NCI-H526 treated with DMSO at 0.1 percent for 48 hours (cell line): ENCODE measurements at places on chromosomes 1 and 21.

- DNase-seq: no peak
Observed at GRCh38 chr1:227900571-227901051, 47.1 kb downstream of the WNT9A start.

DNA sequence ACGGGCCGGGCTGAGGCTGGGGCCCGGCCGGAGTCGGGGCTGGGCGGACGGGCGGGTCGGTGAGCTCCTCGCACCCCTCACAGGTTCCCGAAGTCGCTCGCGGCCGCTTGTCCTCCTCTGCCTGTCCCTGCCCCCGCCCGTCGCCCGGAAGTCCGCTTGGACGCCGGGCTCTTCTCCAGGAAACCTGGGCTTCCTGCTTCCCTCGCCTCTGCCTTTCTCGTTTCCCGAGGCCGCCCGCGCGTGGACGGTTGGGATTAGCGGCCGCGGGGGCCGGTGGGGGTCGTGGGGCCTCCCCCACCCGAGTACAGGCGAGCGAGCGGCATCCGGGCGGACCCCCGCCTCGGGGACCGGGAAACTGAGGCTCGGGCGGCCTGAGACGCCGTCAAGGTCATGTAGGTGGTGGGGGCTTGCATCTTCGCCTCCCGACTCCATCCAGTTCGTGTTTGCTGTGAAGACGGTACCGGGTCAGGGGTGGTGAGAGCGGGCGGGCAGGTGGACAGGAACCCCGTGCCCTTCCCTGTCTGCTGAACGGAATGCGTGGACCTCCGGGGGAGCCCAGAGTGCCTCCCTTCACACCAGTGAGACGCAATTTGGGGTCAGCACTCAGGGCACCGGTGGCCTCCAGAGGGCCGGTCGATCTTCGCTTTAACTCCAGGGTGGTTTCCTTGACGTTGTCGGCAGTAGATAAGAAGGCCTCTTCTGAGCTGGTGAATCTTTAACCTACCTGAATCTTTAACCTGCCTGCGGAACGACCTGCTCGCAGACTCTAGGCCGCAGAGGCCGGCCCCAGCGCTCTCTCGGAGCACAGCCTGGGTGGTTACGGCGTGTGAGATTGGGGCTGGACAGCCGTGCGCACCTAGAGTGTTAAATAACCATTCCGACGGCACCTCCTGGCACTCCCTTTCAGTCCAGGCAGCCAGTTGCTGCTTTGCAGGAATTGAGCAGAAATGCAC, 686 bp downstream of the ARF1 start:
- DNase-seq: no peak

DNA sequence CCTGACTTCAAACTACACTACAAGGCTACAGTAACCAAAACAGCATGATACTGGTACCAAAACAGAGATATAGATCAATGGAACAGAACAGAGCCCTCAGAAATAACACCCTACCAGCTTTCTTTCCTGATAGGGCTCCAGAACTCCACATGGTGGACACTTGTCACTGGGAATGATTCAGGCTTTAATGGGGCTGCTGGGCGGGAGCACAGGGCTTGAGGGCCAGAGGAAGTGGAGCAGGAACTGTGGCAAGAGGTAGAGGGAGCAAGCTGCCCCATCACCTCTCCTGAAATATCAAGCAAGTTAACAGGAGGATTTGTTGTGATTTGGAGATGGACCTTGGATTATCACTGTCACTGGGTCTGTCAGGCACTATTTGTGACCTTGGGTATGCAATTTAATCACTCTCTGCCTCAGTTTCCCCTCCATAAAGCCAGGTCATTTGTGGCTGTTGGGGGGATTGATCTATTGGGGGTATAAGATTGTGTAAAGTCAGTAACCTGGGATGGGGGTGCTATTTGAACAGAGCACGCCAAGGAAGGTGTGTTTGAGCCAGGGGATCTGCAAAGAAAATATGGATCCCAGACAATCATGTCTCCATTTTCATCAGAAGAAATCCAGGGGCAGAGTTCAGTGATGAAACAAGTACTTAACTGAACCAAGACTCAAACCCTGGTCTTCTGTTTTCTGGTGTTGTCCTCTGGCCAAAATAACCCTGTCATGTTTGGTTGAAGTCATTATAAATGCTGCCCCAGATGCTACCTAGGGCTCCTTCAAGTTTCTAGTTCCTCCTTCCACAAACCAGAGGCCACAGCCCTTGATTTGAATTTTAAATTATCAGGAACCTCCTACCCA, 25.2 kb downstream of the ETS2 start:
- DNase-seq: no peak

- DNase-seq: no peak
Observed at GRCh38 chr1:96557336-96557735, 164.2 kb upstream of the PTBP2 start.

DNA sequence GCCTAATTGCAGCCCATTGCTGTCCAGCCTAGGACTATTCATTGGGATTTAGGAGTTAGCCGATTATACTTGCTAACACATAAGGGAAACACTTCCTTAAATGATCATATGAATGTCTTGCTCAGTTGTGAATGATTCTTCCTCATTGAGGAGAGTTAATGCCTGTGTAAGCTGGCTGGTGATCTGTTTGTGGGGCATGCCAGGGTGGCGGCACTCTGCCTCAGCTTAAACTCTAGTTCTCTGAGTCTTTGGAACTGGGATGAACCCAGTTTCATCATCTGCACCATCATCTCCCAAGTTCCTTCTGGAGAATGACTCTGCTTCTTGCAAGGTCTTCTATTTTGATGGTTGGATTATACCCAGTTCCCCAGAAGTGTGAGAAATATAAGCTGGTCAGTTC, 23.9 kb upstream of the SLAMF6 start:
- no peak for DNase-seq

DNA sequence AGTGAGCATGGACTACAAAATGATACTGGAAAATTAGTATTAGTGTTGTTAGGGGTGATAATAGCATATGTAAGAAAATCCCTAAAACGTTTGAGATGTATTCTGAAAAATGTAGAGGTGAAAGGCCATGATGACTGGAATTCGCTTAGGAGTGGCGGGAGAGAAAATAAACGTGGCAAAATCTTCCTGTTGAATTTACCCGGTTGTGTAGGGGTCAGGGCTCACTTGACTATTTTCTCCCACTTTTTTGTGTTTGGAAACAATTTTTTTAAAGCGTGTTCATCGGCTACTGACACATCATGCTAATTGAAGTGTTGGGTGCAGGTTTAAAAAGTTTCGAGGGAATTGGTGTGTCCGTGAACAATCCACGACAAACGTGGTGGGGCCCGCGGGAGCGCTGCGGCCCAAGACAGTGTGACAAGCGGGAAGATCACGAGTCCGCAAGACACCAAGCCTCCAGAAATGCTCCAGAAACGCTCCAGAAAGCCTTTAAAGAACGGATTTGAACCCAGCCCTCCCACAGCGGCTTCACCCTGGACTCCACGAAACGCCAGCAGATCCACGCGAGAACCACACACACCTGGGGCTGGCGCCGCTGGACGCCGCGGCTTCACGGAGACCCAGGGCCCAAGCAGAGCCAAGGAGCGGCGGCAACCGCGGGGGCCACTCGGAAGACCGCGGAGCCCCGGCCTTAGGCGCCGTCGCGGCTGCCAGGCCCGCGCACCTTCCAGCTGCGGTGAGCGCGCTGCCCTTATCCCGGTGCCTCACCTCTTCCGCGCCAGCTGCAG, 573 bp downstream of the PSMG1 start:
- DNase-seq: no peak

DNA sequence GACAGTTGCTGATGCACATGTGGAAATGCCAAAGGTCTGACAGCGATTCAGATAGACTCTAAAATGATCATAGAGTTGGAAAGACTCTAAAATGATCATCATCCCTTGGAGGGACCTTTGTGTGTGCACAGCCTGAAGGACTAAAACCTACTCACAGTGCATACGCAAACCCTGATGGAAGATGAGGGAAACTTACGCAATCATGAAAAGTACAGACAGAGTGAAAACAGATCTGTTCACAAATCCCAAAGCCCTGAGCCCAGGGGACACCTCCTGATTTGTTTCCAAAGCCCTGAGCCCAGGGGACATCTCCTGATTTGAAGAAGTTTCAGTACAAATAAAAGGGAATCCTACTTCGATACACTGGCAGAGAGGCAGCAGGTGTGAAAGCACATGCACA, 79.3 kb upstream of the PROX1 start:
- no peak for DNase-seq

- no peak for DNase-seq
Observed at GRCh38 chr1:219985169-219985568, 56.8 kb upstream of the SLC30A10 start.

- DNase-seq: no peak
Observed at GRCh38 chr1:200818248-200818647, 54.5 kb upstream of the GPR25 start.

DNA sequence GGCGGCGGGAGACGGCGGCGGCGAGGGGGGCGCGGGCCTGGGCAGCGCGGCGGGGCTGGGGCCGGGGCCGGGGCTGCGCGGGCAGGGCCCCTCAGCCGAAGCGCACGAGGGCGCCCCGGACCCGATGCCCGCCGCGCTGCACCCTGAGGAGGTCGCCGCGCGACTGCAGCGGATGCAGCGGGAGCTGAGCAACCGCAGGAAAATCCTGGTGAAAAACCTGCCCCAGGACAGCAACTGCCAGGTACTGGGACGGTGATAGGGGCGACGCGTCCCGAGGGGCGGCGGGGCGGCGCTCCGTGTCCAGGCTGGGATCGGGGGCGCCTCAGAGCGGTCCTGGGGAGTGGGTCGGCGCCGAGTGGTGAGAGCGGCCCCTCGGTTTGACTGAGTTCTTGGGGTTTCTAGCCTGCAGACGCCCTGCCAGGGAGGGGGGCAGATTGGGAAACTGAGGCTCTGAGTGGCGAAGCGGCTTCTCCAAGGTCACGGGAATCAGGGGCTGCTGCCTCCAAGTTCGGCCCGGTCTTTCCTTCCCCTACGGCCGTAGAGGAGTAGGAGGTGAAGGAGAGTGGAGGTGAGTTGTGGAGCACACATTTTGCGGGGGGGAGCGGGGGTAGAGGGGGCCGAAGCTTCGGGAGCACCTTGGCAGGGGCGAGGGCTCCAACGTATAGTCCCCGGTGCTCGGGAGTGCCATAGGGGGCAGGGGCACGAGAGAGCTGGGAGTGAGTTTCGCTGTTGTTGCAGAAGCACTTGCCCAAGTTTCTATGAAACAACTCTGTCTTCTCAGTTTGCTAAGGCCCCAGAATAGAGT, 508 bp downstream of the RAVER2 start:
- peak; percentile 54 for DNase-seq

- no peak for DNase-seq
Observed at GRCh38 chr1:91613595-91613994, 112.9 kb downstream of the CDC7 start.

DNA sequence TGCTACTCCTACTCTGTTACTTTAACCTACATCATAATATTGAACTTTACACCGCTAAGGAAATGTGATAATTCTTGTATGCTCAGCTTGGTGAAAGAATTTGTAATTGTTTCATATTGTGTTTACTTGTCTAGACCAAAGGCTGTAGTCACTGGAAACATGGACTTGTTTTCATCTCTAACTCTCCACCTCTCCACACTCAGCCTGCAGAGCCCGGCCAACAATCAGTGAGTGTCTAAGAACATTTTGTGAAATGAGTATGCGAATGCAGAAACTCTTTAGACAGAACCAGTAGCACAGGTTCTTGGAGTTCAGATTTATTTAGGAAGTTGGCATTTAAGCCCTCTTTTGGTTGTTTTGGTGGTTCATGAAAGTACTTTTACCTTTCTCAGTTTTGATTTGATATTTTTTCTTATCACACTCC, 3.2 kb upstream of the RWDD3 start:
- no peak for DNase-seq

DNA sequence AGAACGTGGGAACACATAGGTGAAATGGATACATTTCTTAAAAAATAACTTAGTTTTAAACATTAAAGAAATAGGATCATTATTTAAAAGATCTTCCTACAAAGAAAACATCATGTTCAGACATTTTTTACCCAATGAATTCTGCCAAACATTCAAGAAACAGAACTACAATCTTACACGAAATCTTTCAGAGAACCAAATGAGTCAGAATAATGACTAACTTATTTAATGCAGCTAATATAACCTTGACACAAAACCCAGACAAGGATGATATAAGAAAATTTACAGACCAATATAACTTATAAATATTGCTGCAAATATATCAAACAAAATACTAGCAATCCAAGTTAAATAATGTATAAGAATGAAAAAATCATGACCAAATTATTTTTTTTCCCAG, 220.1 kb upstream of the KCNK2 start:
- DNase-seq: no peak
